A172 (cell line): ENCODE measurements at places on chromosomes 16 and 17.

DNA sequence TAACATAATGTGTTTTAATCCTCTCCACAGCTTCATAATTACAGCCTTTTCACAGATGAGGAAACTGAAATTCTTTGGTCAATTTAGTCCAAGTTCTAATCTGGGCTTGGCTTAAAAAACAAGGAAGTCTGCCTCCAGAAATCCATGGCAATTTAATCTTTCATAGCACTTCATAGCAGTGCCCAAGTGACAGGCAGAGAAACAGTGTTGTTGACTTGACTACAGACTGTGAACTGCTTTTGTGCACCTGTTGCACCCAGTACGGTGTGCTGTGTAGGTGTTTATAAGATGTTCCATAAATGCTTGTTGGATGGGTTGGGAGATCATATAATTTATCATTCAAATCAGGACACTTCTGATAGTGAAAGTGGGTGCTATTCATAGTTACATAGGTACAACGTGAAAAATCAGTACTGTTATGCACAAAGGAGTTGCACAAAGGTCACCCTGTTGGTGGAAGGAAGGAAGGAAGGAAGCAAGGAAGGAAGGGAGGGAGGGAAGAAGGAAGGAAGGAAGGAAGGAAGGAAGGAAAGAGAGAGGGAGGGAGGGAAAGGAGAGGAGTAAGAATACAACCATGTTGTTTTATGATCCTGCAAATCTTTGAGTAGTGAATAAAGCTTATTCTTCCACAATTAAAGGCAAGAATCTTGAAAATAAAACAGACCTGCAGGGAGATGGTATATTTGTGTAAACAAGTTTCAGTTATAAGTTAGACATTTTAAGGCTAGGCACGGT, 56.5 kb upstream of the HLF start:
- no peak for DNase-seq

- peak; percentile 57 for DNase-seq
Measured at GRCh38 chr16:57998486-57998885, 2.0 kb downstream of the ZNF319 start.

- peak; percentile 98 for DNase-seq
Measured at GRCh38 chr17:61495161-61495857, 43.1 kb downstream of the TBX4 start.

DNA sequence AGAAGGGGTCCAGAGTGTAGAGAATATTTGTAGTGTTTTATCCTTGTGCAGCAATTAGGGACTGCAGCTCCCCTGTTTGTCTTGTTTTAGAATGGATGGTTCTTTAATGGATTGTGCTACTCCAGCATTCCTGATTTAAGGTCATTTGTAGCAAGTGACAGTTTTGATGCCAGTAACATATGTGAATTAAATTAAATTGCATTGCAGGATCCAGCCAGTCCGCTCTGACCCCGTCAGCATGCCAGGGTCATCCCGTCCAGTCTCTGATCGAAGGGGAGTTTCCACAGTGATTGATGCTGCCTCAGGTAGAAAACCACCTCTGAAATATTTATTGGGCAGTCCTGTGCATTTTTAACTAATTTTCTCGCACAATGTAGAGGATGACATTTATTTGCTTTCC, 315.4 kb upstream of the TBX2 start:
- no peak for DNase-seq

- no peak for DNase-seq
Measured at GRCh38 chr16:2768403-2769089, 8.5 kb downstream of the ELOB start.

DNA sequence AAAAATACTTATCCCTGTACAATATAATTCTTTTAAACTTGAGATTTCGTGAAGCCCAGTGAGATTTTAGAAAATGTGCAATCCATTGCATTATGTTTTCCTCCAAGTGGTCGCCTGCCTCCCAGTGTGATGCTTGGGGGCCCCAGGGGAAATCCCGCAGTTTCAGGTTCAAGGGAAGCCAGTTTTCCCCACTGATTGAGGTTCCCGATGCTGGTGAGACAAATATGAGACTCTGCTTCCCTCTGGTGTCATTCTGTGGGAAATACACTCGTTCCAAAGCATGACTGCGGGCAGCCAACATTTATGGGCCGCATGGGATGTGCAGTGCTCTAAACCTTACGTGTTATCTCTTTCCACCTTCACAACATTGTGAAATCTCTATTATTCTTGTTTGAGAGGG, 200.8 kb downstream of the PRKCB start:
- DNase-seq, result peak; percentile 52

DNA sequence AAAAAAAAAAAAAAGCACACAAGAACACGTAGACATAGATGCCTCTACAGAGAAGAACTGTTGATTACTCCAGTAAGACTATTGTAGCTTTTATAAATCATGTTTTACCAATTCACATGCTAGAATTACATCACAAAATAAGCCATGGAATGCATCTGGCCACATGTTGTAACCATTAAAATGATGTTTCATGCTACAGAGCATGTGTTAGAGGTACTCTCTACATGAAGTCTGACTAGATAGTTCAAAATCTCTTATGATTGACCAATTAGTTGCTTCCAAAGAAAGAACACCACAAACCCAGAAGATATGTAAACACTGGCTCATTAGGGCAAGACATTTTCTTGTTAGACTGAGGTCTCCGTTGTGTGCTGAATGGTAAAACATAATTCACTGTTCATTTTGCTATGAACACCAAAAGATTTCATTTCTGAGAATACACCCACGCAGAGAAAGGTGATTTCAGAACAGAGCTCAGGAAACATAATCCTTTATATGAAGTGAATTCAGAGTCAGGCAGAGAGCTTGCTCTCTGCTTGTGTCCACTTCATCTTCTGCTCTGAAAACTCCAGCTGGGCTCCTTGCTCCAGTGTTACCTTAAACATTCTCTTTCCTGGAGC, 411.4 kb upstream of the SOX9 start:
- no peak for DNase-seq

- DNase-seq, result no peak
Measured at GRCh38 chr17:34126496-34126895, 128.6 kb upstream of the CCL2 start.

- DNase-seq, result no peak
Measured at GRCh38 chr17:76870377-76870714, 2.1 kb downstream of the MGAT5B start.

GRCh38 chr17:56108811-56109284, 44.4 kb upstream of the ANKFN1 start:
- DNase-seq, result no peak

DNA sequence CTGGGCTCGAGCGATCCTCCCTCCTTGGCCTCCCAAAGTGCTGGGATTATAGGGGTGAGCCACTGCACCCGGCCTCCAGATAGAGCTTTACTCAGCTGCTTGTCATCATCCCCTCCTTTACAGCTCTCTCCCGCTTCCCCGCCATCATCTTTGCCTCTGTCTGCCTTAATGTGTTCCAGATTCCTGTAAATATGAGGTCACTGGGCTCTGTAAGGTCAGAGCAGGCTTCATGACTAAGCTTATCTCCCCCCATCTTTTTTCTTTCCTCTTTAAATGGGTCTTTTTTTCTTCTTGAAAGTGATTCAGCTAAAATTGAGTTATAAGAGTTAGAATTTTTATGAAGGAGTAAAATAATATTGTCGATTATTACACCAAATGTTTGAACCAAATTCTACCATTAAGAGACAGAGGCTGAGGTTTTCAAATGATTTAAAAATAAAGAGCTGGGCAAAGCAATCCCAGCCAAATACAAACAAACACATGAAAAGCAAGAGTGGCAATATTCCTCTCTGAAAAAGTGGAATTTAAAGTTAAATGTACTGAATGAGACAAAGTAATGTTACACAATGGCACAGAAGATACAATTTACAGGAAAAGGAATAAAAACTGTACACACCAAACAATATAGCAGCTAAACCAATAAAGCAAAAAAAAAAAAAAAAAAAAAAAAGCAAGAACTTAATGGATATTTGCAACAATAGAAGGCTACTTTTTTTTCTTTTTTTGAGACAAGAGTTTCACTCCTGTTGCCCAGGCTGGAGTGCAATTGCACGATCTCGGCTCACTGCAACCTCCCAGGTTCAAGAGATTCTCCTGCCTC, 62.1 kb downstream of the CRISPLD2 start:
- peak; percentile 81 for DNase-seq

DNA sequence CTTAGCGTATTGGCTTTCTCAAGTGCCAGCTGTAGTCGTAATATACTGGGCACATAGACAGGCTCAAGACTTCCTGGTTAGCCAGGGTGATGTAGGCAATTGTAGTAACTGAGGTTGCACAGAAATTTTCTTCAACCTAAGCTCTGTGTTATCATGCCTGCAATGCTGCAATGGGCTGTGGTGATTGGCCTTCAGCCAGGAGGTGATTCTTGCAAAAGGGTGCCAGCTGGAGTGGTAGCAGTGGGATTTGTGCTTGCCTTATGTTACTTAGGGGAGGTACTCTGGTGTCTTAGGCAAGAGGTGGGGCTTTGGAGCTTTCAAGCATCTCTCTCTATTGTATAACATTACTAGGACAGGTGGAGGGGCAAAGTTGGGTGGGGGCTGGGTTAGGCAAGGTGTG, 495.1 kb downstream of the CDH11 start:
- DNase-seq, result no peak

DNA sequence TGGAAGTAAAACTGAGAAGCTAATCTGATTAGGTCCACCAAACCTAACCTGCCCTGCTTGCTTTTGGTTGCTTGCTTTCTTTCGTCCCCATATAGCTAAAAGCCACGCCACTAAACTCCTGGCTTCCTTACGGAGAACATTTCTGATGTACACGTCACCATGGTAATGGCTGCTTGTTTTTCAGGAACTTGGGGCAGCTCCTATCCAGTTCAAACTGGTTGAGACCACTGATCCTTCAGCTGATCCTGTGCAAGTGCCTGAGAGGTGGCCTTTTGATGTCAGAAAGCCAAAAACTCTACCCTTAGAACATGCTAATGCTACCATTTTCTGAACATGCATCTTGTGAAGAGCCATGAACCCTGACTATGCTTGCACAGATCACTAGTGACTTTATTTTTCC, 14.4 kb upstream of the DHRS7C start:
- no peak for DNase-seq

DNA sequence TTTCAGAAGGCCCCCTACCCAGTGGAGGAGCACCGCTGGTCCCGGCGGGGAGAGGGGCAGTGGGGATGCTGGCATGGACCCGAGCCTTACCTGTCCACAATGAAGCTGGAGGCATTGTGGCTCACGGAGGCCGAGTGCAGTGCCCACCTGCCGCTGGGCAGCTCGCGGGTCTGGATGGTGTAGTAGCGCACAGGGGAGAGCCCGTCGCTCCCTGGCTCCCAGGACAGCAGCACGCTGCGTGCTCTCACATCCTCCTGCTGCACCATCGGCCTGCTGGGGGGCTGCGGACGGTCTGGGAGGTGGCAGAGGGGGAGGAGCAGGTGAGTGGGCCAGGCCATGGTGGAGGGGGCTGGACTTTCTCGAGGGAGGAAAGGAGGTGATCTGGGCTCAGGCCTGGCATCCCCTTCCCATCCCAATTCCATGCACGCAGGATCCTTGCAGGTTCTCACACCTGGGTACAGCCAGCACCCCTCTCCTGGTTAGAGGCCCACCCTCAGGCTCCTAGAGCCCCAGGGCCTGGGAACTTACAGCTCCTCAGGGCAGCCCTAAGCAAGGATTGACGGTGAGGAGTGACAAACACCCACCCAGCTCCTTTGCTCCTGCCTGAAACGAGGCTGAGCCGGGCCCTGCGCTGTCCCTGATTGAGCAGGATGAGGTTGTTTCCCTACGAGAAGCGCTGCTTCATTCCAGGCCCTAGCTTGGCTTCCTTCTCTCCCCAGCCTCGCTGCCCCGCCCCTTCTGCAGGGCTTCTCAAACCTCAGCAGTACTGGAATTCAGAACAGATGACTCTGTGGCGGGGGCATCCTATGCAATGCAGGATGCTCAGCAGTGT, 76.2 kb upstream of the CDC42EP4 start:
- peak; percentile 31 for DNase-seq

DNA sequence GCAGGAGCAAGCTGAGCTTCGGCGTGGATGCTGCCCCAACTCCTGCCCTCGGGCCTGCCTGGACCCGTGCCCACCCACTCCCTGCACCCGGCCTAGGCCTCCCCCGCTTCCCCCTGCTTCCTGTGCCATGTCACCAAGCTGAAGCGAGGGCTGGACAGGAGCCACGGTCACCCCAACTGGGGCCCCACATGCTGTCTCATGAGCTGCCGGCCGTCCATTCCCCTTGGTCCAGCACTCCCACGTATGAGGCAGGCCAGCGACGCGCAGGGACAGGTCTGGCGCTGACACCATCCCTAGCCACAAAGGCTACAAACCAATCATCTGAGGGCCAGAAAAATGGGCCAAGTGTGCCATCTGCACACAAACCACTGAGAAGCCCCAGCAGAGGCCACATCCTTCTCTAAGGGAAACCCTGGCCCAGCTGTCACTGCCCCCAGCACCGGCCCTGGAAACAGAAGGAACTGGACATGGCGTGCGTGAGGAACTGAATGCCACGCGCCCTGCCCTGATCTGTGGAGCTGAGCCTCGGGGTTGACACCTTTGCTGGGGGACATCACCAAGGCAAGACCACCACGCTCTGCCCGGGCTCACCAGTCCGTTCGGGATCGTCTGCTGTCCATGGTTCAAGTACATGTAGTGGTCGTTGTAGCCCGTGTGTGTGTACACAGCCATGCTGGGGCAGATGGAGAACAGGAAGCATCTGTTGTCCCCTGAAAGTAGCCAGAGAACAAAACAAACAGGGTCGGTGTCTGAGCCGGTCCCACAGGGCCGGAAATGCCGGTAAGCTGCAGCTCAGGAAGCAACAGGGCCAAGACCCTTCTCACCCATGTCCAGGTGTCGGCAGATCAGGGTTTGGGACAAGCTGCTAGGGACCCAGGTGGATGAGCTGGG, 22.2 kb downstream of the MEAK7 start:
- DNase-seq, result no peak

GRCh38 chr17:72560303-72561247, 439.8 kb downstream of the SOX9 start:
- DNase-seq, result peak; percentile 61

- DNase-seq, result peak; percentile 40
Measured at GRCh38 chr17:29162909-29163341, 17.3 kb downstream of the MYO18A start.

DNA sequence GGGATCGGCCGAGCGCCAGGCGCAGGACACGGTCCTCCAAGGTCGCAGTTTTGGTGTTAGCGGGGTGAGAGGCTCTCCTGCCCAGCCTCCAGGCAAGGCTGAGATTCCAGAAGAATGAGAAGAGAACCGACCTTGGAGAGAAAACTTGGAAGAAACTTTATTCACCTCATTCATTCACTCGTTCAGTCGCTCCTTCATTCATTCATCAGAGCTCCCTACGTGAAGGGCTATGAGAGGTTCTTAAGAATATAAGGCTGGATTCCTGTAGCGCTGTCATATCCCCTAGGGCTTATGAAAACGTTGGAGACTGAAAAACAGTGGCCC, 991 bp upstream of the MYH10 start:
- DNase-seq, result no peak

DNA sequence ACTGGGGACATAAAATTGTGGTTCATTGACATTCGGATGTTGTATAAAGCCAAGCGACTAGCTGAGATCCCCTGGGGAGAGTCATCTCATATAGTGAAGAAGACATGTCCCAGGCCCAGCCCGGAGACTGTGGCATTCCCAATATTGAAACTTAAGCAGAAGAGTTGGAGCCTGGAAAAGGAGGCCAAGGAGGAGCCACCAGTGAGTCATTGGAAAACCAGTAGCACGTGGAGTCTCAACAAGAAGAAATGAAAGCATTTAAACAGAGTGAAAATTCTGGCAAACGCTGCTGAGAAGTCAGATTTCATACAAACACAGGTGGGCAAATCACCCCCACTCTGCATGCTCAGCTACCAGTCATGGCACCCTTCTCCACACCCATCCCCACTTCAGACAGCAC, 9.4 kb upstream of the ELAC2 start:
- no peak for DNase-seq

GRCh38 chr16:17515421-17516210, 44.9 kb upstream of the XYLT1 start:
- no peak for DNase-seq
